Stimulated activated CD4-positive, alpha-beta T cell treated with anti-CD3 and anti-CD28 coated beads, Interleukin-1b, Interleukin-23, amount 100 ng/mL, for 1 hour (primary cell): ENCODE measurements at places on chromosomes 11 and 22.

DNA sequence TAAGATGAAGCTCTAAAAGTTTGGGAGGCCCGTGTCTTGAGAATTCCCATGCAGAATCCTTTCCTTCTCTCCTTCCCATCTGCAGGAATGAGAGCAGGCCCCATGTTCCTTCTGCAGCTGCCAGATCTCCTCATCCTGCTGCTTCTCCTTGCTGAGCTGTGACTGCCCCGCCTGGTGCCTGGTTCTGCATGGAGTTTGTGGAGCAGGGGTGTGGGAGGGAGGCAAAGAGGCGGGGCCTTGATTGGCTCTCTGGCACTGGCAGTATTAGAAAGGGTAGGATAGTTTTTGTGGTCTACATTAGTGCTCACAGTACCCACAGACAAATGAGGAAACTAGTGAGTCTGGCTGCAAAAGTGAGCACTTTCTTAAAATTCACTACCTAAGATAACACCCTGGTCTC, 91.1 kb upstream of the CLPB start:
- no peak for DNase-seq

DNA sequence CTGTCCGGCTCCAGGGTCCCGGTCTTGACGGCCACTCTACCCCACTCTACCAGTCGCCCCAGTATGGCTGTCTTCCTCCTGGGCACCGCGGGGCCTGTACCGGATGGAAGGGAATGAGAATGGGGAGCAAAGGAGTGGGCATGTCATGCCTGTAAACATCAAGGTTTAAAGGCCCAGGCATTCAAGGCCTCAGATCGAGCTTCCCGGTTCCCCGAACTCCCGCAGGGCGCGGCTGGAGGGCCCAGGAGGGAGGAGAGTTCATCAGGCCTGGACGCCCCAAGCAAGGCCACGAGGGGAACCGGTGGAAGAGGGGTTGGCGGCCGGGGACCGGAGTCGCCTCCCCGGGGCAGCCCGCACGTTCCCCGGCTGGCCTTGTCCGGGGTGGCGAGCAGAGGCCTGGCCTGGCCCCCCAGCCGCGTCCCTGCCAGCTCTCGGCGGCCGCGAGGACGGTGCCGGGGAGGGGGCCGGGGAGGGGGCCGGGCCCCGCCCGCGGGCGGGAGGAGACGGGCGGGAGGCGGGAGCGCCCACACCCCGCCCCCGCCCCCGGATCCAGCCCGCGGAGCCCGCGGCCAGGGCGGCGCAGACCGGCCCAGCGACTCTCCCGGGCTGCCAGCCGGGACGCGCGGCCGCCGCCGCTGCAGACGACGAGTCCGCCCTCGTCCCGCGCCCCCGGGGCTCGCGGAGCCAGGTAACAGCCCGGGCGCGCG, at the start of gene CDC42EP1:
CDC42EP1 (plus strand) TSS at position 580 of the 707 bp plus-strand sequence. CDS start 5,870 bp downstream, outside the sequence.
- DNase-seq = no peak

GRCh38 chr11:131430473-131431208, 60.2 kb downstream of the NTM start:
- DNase-seq = no peak

GRCh38 chr11:45285930-45286632, at the start of gene SYT13:
TSS of gene SYT13 (minus strand) at chr11:45286341. CDS start at chr11:45286207, 134 bp downstream.
- DNase-seq = no peak

DNA sequence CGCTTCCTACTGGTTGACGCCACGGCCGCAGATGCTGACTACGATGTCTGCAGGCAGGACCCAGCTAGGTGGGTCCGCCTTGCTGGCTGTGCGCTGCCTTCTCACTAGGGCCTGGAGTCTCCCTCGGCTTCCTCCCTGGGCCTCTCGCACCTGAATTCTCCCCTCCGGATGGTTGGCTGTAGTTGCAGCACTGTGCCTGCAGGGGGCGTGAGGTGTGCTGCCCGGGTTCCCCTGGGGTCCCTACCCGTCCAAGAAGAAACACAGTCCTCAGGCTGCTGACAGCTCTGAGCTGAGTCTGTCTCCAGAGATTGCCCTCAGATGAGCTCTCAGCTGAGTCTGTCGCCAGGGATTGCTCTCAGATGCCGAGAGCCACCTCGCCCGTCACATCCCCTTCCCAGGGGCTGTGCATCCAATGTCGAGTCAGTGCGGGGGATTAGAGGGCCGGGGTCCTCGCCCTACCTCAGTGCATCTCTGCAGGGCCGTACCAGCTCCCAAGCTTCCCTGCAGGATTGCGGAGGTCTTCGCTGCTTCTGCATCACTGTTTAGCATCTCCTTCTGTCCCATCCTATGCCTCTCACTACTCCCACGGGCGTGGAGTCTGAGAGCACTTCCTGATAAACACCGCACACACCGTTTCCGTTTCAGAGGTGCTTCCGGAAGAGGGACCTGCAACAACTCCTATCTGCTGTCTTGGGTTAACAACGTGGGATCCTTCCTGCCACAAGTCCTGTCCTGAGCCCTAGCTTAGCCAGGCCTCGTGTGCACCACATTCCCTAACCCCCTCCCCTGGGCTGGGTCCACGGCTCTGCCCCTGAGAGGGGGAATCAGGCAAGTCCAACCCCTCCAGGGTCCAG, 196.9 kb downstream of the CSNK2A3 start:
- no peak for DNase-seq

GRCh38 chr11:1717745-1718144, 20.8 kb downstream of the KRTAP5-6 start:
- no peak for DNase-seq

GRCh38 chr11:116211147-116211546, 561.6 kb downstream of the BUD13 start:
- no peak for DNase-seq

GRCh38 chr22:30861688-30862552, 106.7 kb downstream of the MORC2 start:
- no peak for DNase-seq

DNA sequence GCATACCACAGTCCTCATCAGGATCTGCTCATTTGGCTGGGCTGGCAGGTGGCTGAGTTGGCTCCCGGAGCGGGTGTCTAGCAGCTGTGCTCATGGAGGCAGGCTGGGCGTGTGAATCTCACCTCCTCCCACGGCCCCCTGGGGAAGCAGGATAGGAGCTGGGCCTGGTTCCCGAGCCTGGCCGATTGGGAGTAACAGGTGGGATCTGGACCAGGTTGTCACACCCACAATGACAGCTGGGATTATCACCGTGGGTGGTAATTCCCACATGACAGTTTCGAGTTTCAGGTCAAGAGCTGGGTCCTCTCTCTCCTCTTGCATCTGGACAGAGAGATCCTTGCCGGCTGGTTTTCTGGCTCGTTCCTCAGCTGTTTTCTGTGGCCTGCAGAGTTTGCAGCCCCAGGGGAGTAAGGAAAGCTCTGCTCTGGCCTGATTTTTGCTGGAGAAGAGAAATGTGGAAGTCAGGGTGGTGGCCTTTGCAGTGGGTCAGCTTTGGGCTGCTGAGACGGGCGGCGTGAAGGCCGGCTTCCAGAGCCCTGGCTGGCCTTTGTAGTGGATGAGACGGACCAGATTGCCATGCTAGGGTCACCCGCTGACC, 57.0 kb downstream of the BCR start:
- DNase-seq = no peak
